Ascending aorta (tissue), 2 donors: ENCODE measurements at places on chromosomes 4 and X. TPM values are rescaled to one million over a fixed set of nuclear protein-coding genes. Genes with fewer than 3 reads are reported as not detected.

DNA sequence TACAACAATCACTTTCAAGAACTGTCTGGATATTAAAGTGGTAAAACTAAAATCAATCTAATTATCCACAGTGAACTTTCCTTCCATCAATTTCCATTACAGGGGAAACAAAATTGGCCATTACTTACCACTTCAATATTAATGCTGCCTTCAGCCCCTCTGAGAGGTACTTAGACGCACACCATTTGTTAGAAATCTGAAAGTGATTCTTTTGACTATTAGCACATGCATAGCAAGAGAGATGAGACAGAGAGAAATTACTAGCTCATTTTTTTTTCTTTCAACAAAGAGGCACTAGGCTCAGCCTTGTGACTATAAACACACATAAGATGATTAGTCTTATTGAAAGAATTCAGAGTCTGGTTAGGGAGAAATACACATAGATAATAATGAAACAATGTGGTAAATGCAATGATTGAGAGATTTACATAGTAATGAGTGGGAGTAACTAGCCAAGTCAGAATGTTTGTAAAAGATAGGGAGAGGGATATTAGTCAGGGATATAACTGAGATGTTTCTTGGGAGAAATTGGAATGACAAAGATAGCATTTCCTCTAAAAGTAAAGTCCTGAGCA is 93.3 kb downstream of the YIPF7 start:
- DNase-seq = no peak

GRCh38 chr4:166279261-166279660 is 406.2 kb downstream of the TLL1 start:
- no peak for DNase-seq

- DNase-seq = no peak
These were observed 385.2 kb downstream of the GPAT3 start for GRCh38 chr4:83921124-83921523.

DNA sequence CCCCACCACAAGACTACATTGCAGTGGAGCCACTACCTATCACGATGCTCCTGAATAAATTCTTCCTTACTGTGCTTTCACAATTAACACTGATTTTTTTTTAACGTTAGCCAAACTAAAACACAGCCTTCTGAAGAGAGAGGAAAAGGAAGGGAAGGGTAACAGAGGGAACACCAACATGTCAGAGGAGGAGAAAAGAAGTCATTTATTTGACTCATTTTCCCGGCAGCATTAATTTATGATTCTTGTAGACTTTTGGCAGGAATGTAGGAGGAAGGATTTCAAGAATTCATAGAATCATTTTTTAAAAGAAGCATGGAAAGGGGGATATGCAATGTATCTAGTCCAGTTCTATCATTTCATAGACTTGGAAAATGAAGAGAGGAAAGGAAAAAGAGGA is 74.3 kb upstream of the IQCM start:
- no peak for DNase-seq

- DNase-seq = no peak
These were observed 180.7 kb downstream of the CRLF2 start for GRCh38 chrX:1031521-1032430.

- DNase-seq = no peak
These were observed 45.6 kb downstream of the BBS12 start for GRCh38 chr4:122777846-122778673.

DNA sequence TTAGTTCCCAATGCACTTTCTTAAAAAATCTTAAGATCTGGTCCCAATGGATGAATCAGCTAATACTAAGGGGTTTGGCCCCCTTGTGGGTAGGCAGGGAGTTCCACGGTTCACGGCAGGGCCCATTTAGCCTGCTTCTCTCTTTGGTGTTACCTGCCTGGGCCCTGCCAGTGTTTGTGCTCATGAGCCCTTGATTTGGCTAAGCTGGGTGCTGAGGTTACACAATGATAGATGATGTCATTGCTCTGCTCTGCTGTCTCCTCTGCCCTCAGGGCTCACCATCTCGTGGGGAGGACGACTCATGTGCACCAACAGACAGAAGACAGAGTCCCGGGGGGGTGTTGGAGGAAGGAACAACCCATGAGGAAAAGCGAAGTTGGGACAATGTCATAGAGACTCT is 24.4 kb downstream of the RTL5 start:
- no peak for DNase-seq

GRCh38 chr4:139669890-139670289 is 4.3 kb downstream of the MGST2 start:
- DNase-seq = no peak

- DNase-seq = no peak
These were observed 18.4 kb upstream of the ANAPC4 start for GRCh38 chr4:25358515-25359275.

DNA sequence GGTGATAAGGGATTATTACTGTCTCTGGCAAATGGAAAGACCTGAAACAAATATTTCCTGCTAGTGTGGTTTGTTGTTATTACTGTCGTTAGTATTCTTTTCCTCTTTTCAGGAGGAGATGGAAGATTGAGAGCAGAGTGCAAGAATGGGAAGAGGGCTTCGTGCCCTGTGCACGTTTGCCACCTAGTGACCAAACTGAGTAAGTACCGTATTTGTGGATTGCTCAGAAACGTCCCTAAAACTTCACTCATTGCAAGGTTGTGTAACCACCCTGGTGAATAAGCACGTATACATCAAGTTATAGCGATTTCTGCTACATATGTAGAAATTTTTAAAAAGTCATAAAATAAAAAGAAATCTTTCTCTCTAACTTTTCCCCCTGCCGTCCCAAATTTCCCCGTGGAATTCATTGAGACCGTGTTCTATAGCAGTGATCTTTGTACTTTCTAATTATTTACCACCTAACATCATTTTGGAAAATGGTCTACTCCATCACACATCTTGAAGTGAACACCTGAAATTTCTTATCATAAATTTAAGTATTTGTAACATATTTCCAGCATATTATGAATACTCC is 24.3 kb downstream of the LINC00632 start:
- DNase-seq = no peak

GRCh38 chrX:68632491-68632890 is 15.0 kb upstream of the STARD8 start:
- no peak for DNase-seq

GRCh38 chr4:19473569-19473968 is 778.1 kb upstream of the SLIT2 start:
- DNase-seq = no peak

DNA sequence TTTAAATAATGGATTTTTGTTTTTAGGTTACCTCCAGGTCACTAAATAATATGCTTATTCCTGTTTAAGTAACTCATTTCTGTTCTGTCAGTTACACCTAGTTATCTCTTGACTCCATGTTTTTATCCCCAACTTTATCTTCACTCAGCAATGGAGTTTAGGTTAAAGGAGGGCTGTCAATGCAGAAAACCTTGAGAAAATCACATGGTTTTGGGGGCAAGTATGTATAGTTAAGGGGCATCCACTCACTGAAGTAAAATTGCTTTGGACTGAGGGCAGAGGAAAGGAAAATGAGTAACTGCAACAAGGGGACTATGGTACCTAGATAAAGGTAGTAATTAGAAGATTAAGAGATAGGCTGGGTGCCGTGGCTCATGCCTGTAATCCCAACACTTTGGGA is 87.1 kb downstream of the UBE2K start:
- no peak for DNase-seq

- DNase-seq = no peak
These were observed 160.9 kb downstream of the SH2D1A start for GRCh38 chrX:124507246-124507645.

DNA sequence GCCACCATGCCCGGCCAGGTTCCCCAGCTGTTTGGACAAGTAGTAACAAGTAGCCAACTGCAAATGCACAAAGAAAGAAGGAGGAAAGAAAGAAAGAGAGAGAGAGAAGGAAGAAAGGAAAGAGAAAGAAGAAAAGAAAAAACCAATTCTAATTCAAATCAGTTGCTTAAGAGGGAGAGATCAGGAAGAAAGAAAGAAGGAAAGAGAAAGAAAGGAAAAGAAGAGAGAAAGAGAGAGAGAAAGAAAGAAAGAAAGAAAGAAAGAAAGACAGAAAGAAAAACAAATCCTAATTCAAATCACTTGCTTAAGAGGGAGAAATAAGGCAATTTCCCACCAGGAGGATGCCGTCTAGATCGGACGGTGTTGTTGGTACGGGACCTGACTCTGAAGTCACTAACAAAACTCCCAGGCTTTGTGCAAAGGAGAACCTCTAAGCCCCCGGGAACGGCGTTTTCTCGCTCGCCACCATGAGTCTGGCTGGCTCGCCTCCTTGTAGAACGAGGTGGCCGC is 95.5 kb upstream of the PPP2R3B start:
- DNase-seq = peak; percentile 27

DNA sequence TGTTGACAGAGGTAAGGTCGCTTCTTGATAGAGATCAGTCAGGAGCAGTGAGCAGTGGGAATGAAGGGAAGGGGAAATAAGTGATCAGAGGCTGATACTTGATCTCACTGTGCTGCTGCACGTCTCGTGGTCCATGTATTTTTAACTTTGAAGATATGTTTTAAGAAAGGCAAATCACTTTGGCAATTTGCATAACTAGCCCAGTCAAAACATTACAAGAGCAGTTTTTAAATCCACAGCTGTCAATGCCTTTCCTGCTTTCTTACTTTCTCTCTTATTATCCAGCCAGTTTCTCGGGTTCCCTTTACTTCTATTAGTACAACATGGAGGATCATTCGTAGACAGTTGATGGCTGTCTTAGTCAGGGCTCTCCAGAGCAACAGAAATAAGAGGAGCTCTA is 472.8 kb downstream of the TMA16 start:
- DNase-seq = no peak

Gene DCX
- total RNA-seq = not detected

Gene MTMR8
- 0.85 TPM for total RNA-seq

Gene COQ2
- 9.7 TPM for total RNA-seq

Gene DMP1
- total RNA-seq = not detected

Gene PAK3
- 0.64 TPM for total RNA-seq

Gene TMEM31
- total RNA-seq = not detected

Gene C4orf46
- total RNA-seq = 0.75 TPM

Gene NIPAL1
- 2.0 TPM for total RNA-seq
